ENCODE measurements at places on chromosomes 4 and X.

DNA sequence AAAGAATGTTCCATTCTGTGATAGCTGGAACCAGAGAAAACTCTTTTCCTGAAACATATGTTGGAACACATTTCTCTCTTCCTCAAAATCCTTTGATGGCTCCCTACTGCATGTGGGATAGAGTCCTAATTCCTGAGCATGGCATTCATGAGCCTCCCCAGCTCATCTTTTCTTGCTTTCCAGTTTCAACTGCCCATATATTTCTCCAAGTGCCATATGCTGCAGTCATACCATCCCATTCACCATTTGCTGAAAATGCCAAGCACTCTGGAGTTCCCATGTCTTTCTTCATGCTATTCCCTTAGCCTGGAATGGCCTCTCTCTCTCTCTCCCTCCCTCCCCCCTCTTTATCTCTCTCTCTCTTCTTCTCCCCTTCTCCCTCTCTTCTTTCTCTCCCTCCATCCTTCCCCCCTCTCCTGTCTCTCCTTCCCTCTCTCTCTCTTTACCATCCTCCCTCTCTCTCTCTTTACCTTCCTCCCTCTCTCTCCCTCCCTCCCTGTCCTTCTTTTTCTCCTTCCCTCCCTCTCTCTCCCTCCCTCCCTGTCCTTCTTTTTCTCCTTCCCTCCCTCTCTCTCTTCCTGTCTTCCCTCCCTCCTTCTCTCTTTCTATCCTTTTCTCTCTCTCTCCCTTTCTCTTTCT, 134.1 kb upstream of the GPC4 start:
- DNase-seq, result no peak

- DNase-seq, result no peak
Observed at GRCh38 chr4:177455561-177455970, 13.3 kb upstream of the AGA start.

DNA sequence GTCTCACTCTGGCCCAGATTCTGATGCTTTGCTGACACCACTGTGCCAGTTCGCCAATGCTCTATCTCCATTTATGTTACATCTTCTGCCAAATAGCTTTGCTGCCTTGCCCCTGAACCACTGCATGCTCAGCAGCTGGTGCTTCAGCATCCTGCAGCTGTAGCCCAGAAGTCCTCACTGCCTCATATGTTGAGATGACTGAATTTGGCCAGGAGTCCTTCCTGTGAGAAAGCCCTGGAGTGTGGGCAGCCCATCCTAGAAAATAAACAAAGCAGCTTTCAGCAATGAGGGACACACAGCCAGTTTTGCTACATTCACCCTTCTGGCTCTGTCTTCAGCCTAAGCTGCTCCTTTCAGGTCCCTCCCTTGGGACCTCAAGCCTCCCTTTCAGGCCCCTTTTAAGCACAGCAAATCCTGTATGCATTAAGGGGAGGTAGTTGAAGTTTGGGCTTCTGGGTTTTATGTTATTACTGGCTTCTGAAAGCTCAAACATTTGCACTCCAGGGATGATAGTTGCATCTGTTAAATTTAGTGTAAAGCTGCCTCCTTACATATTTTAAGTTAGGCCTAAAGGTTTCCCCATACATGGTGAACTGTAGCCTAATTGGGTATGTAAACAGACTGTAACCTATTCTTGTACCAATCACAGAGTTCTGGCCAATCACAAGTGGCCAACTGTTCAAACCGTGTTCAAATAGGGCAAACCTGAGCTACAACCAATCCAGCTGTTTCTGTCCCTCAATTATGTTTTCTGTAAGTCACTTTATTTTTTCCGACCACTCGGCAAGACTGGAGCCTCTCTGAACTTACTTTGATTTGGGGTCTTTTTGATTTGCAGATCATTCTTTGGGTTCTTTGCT, 2.1 kb upstream of the TMEM165 start:
- DNase-seq, result no peak

- no peak for DNase-seq
Observed at GRCh38 chrX:78931814-78932213, 13.4 kb upstream of the P2RY10 start.

DNA sequence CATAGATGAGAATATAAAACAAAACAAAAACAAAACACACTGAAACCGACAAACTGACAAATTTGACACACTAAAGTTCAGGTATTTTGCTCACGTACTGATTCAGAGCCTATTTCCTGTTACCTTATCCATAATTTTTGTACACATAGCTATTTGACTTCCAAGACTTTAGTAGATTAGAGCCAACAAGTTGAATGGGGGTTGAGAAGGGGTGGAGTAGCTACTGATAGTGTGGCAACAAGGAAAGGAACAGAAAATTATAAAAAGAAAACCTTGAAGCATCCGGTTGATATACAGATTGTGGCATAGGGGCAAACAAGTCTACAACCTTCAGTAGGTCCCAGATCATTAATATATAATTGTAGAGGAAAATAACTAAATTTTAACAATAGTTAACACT, 92.3 kb upstream of the RASGEF1B start:
- DNase-seq, result no peak

GRCh38 chr4:64598066-64598465, 188.8 kb upstream of the TECRL start:
- DNase-seq, result no peak

DNA sequence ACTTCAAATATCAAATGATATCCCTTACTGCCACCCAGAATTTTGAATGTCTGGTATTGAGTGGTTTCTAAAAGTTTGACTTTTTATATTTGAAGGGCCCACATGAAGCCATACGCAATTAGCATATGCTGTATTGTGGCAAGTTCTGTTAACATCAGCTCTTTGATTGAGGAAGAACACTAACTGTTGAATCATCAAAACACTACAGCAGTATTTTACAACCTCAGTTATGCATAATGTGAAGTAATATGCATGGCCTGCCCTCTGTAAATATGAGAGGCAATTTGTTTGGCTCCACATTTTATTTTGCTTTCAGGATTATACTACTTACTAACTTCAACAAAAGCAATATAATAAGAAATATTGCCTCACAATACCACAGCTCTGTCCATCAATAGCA, 62.2 kb upstream of the DMD start:
- DNase-seq, result no peak

- DNase-seq, result no peak
Observed at GRCh38 chrX:47204970-47205369, 11.3 kb downstream of the UBA1 start.

GRCh38 chrX:6448003-6448402, 86.9 kb downstream of the VCX3A start:
- DNase-seq, result no peak

GRCh38 chr4:88215351-88215750, 56.9 kb upstream of the ABCG2 start:
- no peak for DNase-seq

DNA sequence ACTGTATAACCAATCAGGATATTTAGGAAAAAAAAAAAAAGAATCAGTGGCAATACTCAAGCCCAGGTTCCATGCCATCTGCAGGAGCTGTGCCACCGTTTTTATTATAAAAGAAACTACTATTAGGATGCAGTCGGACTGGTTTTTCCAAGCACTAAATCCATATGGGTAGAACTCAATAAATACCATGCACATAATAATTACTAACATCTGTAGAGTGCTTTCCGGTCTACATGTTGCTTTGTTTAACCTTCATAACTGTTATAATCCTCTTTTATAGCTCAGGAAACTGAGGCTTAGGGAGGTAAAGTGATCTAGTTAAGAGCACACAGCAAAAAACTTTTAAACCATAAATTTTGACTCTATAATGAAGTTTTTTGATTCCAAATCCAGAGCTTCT, 24.0 kb downstream of the ARSJ start:
- DNase-seq, result no peak

- no peak for DNase-seq
Observed at GRCh38 chr4:97911236-97911906, 231.9 kb downstream of the STPG2 start.

- no peak for DNase-seq
Observed at GRCh38 chrX:22968494-22968893, 31.3 kb upstream of the DDX53 start.

DNA sequence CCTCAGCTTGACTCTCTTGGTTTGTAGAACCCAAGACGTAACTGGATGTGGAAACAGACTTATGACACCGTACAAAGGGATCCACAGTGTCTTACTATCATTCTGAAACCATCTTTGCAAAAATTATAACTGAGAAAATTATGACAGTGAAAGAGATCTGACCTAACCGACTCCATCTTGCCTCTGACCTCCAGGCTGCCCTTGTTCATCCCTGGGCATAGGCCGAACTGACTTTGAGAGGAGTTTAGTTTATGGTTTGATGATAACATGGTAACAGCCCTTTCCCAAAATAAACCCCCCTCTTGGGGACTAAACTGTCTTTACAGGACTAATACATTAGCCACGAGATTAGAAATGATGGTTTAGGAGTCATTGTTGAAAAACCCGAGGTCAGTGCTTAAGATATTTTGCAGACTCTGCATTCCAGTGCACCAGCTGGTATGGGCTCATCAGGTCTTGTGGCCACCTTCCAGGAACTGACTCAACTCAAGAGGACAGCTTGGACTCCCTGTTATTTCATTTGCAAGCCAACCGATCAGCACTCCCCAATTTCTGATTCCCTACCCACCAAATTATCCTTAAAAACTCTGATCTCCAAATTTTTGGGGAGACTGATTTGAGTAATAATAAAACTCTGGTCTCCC, 49.6 kb downstream of the CASP3 start:
- no peak for DNase-seq

DNA sequence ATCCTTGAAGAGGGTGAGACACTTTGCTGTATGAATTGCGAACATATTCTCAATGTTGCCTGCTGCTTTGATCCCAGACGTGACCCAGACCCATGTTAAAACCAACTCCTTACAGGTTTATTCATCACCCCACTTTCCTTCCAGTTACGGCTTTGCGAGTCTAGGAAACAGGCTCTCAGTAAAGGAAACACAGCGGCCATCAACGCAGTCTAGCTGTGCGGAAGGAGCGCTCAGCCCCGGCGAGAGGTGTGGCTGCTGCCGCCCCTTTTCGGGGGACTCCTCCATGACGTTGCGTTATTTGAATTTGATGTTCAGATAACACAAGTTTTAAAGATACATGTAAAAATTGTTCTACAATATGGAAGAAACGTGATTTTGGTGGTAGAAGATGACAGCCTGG, 206.4 kb upstream of the FAT1 start:
- no peak for DNase-seq

GRCh38 chr4:2913168-2913567, 50.0 kb downstream of the NOP14 start:
- no peak for DNase-seq

DNA sequence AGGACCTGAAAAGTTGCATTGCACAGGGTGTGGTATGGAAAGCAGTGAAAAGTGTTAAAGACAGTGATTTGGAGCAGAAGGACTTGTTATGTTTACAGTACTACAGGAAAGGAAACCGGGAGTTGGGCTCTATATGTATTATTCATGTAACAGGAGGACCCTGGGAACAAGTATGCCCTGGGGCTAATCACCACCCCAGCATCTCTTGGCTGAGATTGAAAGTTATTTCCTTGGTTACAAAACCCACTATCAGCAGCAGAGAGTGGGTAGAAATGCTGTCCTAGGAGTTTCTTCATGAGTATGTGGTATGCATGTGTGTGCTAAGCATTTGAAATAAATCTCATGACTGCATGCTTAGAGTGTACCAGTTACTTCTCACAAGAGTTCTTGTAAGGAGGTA, 46.9 kb downstream of the STK32B start:
- DNase-seq, result no peak

DNA sequence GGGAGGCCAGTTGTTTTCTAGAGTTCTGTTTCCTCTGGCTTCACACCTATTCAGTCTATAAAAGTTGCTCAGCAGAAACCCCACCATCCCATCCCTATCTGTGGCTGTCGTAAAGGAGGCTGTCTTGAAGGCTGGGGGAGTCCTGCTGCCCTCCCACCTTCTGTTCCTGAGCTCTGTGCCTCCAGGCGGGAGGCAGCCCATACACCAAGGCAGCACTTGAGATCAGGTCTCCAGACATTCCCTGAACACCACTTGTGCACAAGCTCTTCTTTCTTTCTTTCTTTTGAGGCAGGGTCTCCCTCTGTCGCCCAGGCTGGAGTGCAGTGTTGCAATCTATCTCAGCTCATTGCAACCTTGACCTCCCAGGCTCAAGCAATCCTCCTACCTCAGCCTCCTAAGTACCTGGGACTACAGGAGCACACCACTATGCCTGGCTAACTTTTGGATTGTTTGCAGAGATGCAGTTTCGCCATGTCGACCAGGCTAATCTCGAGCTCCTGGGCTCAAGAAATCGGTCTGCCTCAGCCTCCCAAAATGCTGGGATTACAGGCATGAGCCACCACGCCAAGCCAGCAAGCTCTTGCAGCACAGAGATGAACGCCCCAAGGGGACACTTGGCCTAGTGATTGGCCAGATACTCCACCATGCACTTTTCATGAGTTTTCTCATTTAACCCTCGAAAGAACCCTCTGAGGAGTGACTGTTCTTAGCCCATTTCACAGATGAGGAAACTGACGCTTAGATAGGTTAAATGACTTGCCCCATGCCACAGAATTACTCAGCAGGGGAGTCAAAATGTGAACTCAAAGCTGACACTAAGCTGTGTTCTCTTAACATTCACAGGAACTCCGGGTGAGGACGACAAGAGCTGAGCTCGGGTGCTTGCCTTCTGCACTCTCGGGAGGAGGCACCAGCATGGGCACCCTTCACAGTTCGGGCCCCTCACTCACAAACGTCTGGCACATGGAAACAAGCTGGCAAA, 55.8 kb upstream of the ENPP6 start:
- no peak for DNase-seq

- no peak for DNase-seq
Observed at GRCh38 chr4:105389167-105389566, 84.7 kb downstream of the PPA2 start.

GRCh38 chrX:37753384-37753783, 26.5 kb upstream of the CYBB start:
- no peak for DNase-seq

- no peak for DNase-seq
Observed at GRCh38 chrX:63652086-63652765, 132.8 kb downstream of the ARHGEF9 start.

DNA sequence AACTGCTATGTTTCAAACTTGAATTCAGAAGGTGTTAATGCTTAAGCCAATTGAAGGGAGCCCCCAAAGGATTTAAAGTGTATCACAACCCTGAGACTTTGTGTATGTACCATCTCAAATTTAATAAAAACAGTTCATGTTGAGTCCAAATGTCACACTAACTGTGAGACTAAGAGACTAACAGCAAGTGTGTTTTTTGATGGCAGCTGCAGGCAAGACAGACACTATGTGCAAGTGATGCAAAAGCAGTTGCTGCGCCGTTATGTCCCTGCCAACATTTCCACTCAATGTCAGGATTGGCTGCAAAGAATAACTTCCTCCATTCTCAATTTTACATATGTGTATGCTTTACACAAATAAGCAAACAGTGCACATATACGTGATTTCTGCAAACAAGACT, 594.6 kb downstream of the IL15 start:
- no peak for DNase-seq

GRCh38 chr4:150302553-150302952, 224.3 kb downstream of the DCLK2 start:
- no peak for DNase-seq

- no peak for DNase-seq
Observed at GRCh38 chr4:123244137-123244536, 152.5 kb upstream of the SPRY1 start.

DNA sequence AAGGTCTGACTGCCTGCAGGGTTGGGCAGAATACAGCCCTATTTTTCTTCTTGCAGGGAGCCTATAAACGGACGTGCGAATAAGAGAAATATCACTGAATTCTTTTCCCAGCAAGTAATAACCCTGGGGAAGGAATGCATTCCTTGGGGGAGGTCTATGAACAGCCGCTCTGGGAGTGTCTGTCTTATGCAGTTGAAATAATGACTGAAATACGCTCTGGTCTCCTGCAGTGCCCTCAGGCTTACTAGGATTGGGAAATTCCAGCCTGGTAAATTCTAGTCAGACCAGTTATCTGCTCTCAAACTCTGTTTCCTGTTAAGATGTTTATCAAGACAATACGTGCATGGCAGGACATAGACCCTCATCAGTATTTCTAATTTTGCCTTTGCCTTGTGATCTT, 72.1 kb upstream of the FAM241A start:
- no peak for DNase-seq

All from activated naive CD4-positive, alpha-beta T cell treated with anti-CD3 and anti-CD28 coated beads, Interleukin-2, amount 10 ng/mL, durations not matched to agents 7 days and 5 days (primary cell).